ENCODE measurements at places on chromosomes 1 and 21.

- no peak for DNase-seq
These were observed 44.2 kb upstream of the IRF2BP2 start for GRCh38 chr1:234654002-234654733.

- no peak for DNase-seq
These were observed 107.5 kb downstream of the GDAP2 start for GRCh38 chr1:117821774-117822482.

- no peak for DNase-seq
These were observed 560 bp upstream of the CSDE1 start for GRCh38 chr1:114758256-114758832.

DNA sequence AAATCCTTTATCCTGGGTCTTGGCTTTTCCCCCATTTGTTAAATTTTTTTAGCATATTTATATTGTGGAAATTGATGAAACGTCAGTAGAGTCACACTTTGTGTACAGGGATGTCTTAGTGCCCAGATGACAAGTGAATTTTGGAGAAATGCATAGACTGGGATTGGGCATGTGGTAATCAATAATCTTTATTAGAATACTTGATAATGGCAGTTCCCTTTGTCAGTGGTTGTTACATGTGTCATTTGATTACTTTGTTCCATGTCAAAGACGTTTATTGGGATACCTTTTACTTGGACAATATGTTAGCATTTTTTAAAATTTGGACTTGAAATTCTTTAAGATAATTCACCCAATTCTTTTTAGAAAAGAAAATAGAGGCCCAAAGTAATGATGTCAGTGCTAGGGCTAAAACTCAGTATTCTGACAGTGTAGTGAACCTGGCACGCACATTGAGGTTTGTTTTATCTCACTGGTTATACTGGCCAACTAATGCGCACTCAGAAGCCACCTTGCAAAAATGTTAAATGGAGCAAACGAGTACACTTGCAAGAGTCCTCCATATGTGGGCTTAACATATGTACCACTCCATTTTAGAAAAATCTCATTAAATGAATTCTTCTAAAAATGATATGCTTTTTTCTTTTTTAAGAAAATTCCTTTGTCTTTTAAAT, 9.2 kb downstream of the PRPF38B start:
- DNase-seq, result no peak

GRCh38 chr1:160761886-160762285, 22.8 kb downstream of the SLAMF7 start:
- no peak for DNase-seq

DNA sequence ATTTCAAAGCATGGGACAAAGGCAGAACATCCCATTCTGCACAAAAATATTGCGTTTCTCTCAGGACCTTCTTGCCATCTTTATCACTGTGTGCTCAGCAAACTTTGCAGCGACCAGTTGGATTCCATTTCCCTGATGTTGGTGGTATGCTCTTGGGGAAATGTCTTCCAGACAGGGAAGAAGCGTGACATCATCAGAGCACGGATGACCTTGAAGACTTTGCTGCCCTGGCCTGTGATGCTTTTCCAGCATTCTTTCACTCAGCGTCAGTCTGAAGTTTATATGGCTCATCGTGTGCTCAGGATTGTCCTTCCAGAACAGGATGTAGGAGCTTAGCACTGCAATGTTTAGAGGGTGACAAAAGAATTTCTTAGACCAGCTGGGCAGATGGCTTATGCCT, 131.4 kb upstream of the F3 start:
- DNase-seq, result no peak

DNA sequence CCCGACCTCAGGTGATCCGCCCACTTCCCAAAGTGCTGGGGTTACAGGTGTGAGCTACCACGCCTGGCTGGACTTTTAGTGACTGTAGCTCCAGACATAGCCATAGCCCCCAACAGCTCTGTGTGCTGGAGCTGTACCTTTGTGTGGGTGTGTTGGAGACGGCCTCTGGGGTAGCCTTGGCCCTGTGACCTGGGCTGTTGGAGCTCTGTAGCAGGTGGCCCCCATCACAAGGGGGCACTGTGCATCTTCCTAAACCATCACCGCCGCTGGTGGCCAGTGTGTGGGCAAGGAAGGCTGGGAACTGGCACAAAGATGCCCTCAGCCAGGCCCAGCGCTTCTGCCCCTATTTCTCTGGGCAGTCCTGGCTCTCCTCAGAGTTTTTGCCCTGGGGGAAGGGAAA, 38.4 kb upstream of the FOXO6 start:
- peak; percentile 41 for DNase-seq

DNA sequence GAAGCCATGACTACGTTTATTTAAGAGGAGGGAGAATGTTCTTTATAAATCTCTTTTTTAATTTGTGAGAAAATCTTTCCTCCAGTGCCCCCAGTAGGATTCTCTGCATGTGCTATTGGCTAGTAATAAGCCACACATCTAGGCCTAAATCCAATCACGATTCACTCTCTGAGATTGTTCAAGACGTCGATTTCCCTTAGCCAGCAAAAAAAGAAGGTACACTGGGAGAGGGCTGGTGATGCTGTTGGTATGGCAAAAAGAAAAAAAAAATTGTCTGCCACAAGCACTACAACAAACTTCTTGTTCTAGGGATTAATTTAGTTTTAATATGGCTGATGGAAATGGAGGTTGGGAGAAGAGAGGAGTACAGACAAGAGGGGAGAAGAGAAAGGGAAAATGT, 130.5 kb upstream of the MROH9 start:
- DNase-seq, result no peak

Data from activated CD4-positive, alpha-beta T cell treated with anti-CD3 and anti-CD28 coated beads, Interleukin-2, Interleukin-6, amounts not matched to agents 100 ng/mL and 50 ng/mL, durations not matched to agents 16 hours and 8 hours (primary cell).